ENCODE measurements at places on chromosomes 5 and 9.
A peak's percentile ranks its signal among the peaks of the same experiment; 100 is the strongest.

DNA sequence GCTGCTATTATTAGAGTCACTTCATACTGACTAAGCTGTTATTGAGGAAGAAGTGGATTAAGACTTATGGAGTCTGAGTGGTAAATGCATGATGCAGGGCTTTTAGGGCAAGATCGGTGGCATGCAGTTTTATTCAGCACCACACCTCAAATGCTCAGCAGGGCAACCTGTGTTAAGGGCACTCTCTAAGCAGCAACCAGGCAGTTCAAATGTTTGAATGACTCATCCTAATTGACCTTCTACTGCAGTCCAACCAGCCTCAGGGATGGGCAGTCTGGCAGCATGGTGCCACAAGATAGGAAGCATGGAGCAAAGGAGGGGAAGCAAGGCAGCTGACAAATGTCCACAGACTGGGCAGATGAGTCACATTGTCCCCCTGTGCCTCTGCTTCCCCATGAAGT is 80.2 kb upstream of the MIER3 start:
- DNase-seq = peak; percentile 68

- DNase-seq = no peak
These were observed 115.4 kb downstream of the ST8SIA4 start for GRCh38 chr5:100787648-100788047.

GRCh38 chr5:126680191-126680817 is 79.6 kb downstream of the PHAX start:
- DNase-seq = no peak

- DNase-seq = no peak
These were observed 17.9 kb downstream of the TMEM245 start for GRCh38 chr9:109101810-109102209.

DNA sequence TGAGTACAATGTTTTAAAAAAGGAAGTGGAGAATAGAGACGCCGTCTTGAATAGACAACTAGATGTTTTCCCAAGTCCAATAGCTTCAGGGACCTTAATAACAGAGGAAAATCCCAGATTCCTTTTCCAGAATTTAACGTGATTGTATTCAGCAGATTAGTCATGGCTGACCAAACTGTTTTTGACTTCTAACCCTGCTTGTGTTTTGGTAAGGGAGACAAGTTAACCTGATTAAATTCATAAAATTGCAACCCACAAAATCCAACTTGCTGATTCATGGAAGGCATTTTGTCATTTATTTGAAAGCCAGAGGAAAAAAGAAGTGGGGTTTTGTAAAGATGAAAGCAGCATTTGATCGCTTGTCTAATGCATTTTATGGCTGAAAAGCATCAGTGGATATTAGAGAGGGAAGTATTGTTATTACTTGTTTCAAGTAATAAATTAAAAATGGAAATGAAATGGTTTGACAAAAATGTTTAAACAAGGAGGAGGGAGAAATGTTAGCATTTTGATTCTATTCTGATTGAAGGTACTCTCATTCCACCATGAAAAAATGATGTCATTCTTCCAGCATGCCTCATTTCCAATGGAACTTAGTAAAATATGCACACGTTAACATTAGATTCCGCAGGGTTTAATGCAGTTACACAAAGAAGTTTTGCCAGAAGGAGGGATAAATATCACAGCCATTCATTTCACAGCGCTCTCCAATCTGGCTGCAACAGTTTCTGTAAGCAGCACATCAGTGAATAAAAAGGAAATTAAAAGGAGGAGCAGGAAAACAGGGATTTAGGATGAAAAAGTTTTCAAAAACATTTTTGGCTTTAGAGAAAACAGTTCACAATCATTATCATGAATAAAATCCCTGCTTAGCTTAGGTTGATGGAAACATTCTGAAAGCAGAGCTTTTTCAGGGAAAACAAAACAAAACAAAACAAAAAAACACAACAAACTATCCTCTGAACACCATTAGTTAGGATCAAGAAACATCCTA is 314.7 kb downstream of the PRR16 start:
- DNase-seq = no peak

DNA sequence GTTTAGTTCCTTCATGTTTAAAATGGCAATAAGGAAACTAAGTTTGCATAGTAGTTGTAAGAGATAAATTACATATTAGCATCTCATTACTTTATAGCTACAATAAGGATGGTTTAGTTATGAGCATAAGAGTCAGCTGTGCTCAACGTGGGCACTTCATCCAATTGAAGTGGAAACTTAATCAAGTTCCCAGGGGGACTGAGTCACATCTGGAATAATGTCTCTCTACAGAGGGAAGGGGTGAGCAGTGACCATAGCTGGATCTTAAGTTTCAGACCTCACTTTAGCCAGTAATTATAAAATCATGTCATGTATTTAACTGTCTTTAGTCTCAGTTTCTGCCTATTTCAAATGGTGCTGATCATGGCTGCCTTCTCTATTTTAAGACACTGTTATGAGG is 36.8 kb upstream of the FAM240B start:
- DNase-seq = no peak

DNA sequence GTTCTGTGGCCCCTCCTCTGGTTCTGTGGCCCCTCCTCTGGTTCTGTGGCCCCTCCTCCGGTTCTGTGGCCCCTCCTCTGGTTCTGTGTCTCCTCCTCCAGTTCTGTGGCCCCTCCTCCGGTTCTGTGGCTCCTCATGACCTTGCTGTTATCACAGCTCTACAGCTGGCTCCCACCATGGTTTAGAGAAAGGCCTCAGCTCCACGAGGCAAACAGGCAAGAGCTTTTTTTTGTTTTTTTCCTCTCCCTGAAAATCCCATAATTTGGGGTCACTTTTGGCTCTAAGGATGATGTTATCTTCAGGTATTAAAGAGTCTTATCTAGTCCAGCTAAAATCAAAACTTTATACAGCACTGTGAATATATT is 31.8 kb downstream of the C5orf15 start:
- DNase-seq = no peak

DNA sequence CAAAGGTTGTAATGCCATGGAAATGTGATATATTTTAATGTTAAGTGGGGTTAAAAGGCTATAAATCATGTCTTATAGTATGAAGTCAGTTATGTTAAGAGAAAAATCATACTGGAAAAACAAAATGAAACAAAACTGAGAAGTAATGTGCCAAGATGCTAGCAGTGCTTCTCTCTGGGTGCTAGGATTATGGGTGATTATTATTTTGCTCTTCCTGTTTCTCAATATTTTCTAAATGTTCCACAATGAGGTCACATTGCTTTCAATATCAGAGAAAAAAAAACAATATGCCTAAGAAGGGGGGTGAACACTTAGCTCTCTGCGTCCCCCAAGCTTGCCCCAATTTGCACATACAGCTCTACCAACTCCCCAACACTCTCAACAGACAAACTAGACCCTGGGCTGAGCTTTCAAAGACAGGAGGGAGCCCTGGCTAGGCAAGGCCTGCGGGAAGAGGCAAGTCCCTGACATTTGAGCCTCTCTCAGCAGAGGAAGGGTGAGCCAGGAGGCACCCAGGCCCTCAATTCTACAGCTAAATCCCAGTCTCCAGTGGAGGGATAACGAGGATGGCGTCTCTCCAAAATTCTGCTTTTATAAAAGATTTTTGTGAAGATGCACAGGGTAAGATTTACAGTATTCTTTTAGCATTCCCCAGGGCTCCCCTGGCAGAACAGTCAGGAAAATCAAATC is 24.4 kb downstream of the WHRN start:
- no peak for DNase-seq

DNA sequence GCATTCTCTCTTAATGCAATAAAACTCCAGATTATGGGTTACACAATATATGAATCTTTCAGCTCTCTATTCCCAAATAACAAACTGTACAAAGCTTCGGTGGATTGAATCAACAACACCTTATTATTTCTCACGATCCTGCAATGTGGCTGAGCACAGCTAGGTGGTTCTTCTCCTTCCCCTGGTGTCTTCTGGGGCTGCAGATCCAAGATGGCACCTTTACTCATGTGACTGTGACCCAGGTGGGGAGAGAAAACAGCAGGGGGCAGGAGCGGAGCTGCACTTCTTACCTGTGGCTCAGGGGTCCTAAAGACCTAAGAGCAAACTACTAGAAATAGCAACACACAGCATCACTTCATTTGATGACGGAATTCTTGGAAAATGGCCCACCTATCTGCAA is 233.1 kb downstream of the IRX1 start:
- no peak for DNase-seq

GRCh38 chr9:27599102-27599869 is 26.0 kb upstream of the C9orf72 start:
- DNase-seq = no peak

DNA sequence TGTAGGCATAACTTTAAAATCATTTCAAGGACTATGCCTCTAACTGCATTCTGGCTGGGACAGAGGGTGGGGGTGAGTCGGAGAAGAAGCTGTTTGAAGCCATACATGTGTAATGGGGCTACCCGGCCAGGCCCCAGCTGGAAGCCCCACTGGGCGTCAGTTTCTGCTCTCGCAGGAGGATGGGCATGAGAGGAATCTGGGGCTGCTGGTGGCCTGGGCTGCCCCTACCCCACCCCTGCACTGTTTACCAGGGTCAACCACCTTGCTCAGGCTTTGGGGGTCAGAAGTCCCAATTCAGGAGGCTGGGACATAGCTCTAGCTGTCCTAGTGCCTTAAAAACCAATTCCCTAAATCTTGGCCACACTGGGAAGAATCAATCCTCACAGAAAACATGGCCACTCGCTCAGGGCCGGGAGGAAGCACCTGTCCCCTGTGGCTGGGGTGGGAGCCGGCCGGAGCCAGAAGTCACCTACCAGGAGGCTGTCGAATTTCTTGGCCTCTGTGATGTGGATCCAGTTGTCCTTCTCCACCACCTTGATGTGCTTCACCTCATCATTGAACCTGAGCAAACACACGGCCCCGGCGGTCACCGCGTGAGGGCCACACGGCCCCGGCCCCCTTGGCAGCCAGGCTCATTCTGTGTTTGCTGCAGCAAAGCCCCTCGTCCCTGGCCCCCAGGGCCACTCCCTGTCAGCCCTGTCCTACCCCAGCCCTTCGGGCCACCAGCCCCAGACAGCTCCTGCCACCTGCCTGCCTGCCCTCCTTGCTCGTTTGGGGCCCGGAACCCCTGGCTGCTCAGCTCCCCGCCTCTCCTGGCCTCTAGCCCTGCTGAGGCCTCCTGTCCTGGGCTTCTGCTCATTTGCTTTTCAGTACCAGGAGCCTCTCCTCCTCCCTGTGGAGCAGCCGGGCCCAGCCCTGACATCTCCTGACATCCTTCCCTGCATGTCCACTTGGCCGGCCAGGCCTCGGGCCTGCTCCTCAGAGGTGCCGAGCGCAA is 33.6 kb upstream of the SARDH start:
- peak; percentile 34 for DNase-seq

DNA sequence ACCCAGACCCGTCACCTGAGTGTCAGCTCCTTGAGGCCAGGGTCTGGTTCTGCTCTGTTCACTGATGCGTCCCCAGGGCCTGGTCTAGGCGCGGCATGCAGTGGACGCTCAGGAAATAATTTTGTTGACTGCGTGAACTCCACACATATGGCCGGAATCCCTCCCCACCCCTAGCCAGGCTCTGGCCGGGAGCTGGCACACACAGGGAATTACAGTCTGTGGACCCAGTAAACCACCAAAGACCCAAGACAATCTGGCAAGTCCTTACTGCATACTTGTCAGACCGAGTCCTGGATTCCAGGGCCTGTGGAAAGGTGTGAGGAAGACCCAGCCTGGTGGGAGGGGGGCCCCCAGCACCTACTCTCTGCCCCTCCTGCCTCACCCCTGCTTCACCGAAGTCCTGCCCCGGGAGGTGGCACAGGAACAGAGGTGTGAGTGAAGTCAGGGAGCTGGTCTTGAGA is 113.0 kb upstream of the IER5L start:
- DNase-seq = no peak

All from mucosa of descending colon (tissue), 3 donors.